RWPE1 (cell line): ENCODE measurements at places on chromosomes 7 and 10.

DNA sequence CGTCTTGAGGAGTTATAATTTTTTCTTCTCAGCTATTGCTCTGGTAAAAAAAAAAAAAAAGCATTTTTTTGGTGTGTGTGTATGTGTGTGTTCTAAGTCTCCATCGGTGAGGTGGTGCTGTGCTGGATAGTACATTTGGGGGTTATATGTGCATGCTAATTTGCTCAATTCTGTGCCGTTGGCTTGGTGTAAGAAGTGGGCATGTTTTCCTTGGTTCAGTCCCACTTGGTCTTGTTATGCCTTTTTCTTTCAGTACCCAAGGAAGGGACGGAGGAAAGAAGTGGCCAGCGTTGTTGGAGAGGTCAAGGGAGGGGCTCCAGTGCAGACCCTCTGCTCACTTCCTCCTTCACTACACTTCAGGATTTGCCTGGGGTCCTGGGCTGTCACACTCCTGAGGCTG is 20.4 kb downstream of the LRMDA start:
- no peak for DNase-seq

DNA sequence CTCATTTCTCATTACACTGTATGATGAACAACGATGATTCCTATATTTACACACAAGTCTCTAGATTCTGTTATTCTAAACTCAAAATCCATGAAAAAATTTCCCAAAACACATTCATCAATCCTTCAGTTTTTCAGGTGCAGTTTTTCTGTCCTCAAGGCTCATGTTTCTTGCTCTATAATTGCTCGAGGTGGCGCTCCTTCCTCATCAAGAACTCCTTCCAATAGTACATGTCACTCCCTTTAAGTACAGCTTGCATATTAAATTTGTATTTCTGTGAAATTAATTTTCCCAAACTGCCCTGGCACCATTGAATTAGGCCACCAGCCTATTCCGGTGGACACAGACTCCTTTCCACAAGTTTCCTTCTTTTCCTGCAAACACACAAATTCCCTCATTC is 188.7 kb upstream of the MINDY3 start:
- no peak for DNase-seq

- no peak for DNase-seq
These were observed 28.7 kb upstream of the ARHGAP22 start for GRCh38 chr10:48633381-48634197.

- DNase-seq, result no peak
These were observed 15.4 kb downstream of the PAXIP1 start for GRCh38 chr7:154987571-154987970.

DNA sequence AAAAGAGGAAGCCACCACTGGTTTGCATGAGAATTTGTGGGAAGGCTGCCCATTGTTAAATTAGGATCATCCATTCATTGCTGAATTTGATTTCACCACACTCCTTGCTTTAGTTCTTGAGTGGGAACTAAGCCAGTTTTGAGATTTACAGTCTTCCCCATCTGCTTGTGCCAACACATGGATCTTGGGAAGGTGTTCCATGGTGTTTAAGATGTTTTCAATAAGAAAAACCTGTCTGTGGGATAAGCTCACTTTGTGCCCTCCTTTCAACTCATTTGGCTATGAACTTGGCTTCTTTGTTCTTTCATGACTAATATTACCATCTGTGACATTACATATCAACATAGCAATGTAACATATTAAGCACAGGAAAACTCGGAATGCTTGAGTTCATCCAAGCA is 73.2 kb downstream of the INHBA start:
- DNase-seq, result no peak

GRCh38 chr7:13904007-13904406 is 85.5 kb downstream of the ETV1 start:
- no peak for DNase-seq

DNA sequence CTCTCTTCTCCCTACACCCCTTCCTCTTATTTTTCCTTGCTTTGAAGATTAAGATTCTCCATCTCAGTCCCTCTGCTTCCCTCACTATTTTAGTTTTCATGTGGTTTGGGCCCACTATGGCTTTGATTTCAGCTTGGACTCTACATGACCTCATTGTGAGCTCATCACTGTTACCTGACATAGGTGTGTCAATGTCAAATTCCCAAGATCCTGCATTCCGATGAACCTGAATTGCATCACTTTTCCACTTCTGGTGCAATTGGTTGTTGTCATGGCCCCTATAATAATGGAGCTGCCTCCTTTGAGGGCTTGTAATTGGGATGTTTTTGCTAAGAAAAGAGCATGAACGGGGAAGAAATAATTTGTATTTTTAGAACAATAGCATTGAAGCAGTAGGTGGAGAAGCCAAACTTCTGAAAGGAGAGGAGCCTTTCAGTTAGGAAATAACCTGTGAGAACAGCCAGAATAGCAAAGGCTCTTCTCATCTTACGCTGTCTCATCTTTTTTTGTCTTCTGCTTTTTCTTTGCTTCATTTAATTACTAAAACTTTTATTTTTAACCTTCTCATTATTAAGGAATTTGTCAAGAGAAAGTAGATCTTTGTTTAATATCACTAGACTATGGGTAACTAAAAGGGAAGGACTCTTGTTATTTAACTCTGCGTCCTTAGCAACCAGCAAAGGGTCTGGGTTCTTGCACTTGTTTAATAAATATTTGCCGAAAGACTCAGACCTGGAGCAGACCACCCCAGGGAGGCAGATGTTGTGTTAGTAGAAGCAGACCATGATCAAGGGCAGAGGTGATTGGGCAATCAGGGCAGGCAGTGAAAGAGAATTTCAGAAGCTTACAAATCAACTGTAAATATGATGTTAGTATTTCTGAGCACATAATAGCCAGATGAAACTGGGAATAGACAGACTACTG is 95.4 kb downstream of the TES start:
- no peak for DNase-seq

GRCh38 chr10:33010132-33011037 is 52.4 kb upstream of the ITGB1 start:
- peak; percentile 65 for DNase-seq

DNA sequence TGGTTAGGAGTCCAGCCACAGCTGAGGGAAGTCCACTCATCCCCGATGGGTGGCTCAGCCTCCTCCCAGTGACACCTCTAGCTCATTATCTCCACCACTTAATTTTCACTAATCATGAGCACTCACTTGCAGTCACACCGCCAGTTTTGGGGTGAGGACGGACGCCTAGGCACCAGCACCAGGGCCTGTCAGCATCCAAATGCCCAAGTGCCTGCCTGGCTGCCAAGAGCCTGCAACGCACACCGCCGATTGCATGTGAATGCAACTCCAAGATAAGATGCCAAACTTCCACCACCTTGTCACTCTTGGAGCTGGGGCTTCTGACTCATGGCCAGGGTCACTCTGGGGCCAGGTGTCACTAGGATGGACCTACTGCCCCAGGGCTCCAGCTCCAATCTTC is 24.4 kb upstream of the SMARCD3 start:
- no peak for DNase-seq

DNA sequence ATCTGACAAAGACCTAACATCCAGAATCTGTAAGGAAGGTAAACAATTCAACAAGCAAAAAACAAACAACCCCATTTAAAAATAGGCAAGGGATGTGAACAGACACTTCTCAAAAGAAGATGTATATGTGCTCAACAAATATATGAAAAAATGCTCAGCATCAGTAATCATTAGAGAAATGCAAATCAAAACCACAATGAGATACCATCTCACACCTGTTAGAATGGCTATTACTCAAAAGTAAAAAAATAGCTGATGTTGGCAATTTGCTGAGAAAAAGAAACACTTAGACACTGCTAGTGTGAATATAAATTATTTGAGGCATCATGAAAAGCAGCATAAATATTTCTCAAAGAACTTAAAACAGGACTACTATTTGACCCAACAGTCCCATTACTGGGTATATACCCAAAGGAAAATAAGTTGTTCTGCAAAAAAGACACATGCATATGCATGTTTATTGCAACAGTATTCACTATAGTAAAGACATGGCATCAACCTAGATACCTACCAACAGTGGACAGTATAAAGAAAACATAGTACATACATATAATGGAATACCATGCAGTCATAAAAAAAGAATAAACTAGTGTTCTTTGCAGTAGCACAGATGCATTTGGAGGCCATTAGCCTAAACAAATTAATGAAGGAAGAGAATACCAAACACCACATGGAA is 980.1 kb downstream of the KCNMA1 start:
- DNase-seq, result no peak

- no peak for DNase-seq
These were observed 119.0 kb downstream of the CREB5 start for GRCh38 chr7:28531291-28531690.

GRCh38 chr7:47371317-47371716 is 210.6 kb downstream of the TNS3 start:
- DNase-seq, result no peak

DNA sequence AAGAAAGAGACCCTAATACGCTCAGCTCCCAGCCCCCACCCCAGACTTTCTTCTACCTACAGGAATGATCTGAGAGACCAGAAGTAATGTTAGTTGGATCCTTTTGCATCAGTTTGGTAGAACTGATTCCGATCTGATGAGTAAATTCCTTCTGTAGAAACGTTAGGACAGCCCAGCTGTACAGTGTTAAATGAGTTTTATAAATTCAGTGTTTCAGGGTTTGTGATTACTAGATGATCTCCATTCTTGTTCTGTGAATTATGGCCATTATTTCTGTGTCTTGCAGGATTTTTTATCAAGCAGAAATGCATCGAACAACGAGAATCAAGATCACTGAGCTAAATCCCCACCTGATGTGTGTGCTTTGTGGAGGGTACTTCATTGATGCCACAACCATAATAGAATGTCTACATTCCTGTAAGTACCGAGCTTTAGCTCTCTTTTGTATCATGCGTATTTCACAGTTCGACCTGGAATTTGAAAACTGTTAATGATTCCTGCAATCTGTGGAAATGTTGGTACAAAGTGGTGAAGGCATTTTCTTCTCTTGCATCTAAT is 5.3 kb downstream of the BMI1 start:
- DNase-seq, result no peak
